ENCODE measurements at places on chromosomes 2 and 18.

GRCh38 chr2:108806371-108807113 lies 20.0 kb downstream of the CCDC138 start:
- no peak for DNase-seq

DNA sequence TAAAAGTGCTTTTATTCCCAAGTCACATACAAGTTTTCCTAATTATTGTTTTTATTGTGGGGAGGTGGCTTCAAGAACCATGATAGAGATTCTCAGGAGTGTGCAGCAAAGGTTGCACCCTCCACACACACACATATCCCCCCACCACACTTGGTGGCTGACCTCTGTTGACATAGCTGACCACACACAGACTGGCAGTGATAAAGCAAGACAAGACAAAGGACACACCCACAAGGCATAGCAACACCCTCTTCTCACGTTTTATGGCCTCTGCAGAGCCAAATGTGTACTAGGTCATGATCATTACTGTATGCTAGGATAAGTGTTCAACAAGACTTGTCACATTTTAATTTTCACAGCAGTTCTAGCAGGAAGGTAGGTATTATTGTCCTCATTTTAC lies 143.0 kb upstream of the EPC2 start:
- DNase-seq, result no peak

DNA sequence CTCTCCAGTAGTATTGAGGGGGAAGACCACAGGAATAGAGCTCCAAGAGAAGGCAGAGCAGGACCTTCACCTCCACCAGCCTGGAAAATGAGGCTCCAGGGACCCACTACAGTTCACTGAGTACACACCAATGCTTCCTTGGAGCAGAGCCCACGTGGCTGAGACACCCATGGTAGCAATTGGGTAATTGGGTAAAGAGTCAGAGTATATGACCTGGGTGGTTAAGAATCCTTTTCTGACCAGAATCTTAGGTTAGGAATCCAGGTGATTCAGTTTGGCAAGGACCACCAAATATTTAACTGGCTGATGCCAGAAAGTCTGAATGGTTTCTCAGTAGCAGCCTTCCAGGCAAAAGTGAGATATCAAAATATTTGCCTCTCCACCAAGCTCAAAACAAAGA lies 107.7 kb downstream of the MDH1 start:
- DNase-seq, result no peak

GRCh38 chr2:111930409-111930808 lies 32.0 kb downstream of the MERTK start:
- DNase-seq, result no peak

GRCh38 chr2:9964334-9964980 lies 13.0 kb downstream of the GRHL1 start:
- no peak for DNase-seq

DNA sequence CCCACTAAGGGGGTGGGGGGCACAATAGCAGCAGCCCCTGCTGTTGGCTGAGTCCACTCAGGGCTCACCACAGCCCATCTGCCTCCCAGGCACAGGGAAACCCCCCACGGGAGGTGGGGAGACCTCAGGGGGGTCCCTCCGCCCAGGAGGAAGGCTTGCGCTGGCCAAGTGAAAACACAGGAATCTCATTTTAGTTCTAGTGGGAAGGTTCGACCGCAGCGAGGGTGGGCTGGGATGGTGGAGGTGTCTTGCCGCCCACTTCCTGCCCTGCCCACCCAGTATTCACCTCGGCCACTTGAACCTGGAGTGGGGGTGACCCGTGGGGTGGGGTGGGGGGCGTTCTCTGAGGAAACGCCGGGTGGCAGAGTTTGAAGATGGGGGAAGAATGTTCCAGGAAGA lies 6.9 kb upstream of the BOK start:
- no peak for DNase-seq

- DNase-seq, result peak; percentile 76
These were observed 8.0 kb downstream of the GNLY start for GRCh38 chr2:85702172-85702571.

GRCh38 chr18:56627991-56628390 lies 10.4 kb downstream of the TXNL1 start:
- DNase-seq, result no peak

DNA sequence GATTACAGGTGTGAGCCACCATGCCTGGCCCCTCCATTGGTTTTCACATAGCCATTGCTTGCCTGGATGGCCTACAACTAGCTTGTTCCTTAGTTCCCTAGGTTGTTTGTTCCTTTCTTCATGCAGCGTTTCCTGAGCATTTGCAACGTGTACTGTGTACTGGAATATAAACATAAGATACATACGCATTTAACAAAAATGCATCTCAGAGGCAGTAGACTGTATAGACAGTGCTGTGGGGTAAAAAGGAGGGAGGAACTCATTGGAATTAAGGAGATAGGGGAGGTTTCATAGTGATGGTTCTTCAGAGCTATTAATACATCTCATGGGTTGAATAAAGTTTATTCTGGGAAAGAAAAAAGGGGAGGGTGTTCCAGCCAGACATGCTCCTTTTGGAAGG lies 260.5 kb upstream of the RASGRP3 start:
- no peak for DNase-seq

- DNase-seq, result no peak
These were observed 12.0 kb downstream of the WDFY1 start for GRCh38 chr2:223932816-223933800.

DNA sequence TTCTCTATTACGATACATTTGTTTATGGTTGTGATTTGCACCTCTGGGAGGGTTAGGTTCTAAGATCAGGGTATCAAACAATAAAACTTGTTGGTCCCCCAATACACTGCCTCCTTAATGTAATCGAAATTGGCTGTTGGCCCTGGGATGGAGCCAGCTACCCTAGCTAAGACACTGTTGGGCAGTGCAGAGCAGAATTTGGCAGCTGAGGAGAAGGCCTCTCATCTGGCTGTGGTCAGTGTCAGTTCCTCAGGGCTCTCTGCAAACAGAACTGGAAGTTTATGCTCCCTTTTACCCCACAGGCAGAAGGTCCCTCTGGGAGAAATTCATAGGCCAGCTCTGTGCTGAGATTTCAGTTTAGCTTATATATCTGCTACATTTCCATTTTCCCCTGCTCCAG lies 8.6 kb upstream of the HAAO start:
- DNase-seq, result no peak

DNA sequence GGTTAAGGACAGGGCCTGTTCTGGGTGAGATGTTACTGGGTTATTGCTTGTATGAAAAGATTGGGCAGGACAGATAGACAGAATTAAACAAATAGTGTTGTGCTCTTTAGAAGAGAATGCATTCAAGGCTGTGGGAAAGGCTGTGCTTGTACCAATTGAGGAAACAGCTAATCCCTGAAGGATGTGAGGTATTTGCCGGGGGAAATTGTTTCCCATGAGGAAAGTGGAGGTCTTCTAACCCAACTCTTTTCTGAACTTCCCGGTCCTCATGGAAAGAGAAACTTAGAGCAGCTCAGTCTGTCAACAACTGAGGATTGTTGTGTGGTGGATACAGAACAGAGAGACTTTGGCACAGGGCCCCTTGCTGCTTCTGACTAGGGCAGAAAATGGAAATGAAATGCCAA lies 9.5 kb downstream of the SLC1A4 start:
- no peak for DNase-seq

DNA sequence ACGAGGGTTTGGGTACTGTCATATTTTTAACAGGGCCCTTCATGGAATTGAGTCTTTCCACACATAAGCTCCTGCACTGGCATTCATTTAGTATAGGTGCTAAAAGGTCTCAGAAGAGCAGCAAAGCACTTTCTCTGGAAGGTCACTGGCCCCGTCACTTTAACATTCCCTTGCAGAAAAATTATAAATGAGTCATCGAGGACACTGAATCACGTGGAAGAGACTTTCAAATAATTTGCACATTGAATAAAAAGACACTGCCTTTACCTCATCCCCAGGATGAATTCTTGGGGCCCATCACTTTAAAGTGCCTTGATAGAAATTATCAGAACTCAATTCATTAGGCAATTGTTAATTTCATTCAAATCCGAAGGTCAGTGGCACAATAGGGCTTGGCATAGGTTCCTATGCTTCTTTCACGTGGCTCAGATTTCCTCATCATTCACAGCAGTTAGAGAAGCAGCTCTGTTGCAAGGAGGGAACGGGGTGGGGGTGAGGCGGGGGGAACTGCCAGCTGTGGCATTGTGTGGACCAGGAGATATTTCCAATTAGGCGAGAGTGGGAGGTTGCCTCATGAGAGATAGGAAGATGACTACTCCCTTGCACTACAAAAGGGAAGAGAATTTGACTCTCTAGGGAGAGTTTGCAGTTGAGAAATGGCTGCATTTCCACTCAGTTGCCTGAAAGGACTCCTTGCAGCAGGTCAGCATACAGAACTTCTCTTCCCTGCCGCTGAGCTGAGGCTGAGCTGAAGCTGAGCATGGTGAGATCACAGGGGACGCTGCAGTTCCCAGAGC lies 86.3 kb upstream of the NPAS2 start:
- DNase-seq, result peak; percentile 88

DNA sequence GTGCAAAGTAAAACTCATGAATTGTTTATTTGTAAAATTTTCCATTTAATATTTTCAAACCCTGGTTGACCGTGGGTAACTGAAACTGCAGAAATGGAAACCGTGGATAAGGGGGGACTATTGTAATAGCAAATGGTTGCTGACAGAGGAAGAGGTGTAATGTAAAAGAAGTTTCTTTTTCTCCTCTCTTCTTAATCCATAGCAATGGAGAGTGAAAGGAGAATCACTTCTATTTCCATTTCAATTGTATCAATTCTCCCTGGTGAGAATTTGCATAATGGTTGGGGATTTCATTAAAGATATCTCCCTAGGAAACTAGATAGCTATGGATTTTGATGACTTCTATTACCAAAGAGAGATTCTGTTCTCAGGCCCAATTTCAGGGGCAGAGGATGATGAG lies 24.8 kb downstream of the TACR1 start:
- DNase-seq, result no peak

- peak; percentile 82 for DNase-seq
These were observed 742.6 kb upstream of the HS6ST1 start for GRCh38 chr2:129061069-129061768.

DNA sequence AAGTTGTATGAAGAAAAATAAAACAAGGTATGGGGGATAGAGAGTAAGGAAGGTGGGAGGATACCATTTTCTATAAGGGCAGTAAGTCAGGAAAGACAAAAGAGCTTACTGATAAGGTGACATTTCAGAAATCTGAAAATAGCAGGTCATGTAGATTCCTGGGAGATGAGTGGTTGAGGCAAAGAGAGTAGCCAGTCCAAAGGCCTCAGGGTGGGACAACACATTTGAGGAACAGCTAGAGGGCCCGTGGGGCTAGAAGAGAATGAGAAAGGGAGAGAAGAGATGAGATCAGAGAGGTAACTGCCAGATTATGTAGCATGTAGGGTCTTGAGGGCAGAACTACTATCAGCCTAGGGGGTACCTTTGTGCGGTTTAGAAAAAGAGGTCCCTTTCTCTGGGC lies 2.9 kb downstream of the CLHC1 start:
- DNase-seq, result no peak

GRCh38 chr2:70656421-70657010 lies 102.9 kb upstream of the TGFA start:
- DNase-seq, result no peak

DNA sequence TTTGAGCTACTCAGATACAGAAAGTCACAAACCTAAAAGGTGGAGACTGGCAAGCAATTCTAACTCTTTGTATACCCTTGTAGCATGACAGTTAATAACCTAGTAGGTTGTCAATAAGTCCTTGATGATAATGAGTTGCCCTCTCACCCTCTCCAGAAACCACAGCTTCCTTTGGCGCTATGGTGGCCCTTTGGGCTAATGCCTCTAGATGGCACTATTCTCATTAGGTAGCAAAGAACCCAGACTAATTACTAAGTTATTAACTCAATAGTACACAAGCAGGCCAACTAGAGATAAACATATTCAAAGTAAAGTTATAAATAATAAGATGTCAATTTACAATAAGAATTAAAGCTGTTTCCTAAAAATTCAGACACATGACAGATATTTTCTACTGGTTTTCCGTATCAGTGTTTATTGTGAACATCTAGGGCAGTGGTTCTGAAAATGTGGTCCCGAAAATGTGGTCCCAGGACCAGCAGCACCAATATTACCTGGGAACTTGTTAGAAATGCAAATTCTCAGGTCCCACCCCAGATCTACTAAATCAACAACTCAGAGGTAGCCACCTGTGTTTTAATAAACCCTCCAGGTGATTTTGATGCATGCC lies 41.1 kb downstream of the LDAH start:
- peak; percentile 57 for DNase-seq

DNA sequence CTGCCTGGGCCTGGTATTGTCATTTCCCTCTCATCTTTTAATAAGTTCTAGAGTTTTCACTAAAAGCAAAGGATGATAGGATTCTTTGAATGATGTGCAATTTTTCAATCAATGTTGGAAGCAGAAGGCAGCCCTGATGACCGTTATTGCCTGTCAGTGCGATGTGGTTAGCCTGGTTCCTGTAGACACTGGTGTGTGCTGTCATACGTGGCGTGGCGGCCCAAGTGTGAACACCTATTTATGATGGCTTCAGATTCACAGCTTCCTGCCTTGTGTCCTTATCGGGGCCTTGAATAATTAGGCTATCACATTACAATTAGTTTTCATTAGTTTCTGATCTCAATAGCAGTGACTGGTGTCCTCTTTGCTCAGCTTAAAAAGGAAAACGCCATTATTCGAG lies 218.5 kb downstream of the TPGS2 start:
- no peak for DNase-seq

- DNase-seq, result no peak
These were observed 35.5 kb upstream of the PTH2R start for GRCh38 chr2:208370881-208371633.

DNA sequence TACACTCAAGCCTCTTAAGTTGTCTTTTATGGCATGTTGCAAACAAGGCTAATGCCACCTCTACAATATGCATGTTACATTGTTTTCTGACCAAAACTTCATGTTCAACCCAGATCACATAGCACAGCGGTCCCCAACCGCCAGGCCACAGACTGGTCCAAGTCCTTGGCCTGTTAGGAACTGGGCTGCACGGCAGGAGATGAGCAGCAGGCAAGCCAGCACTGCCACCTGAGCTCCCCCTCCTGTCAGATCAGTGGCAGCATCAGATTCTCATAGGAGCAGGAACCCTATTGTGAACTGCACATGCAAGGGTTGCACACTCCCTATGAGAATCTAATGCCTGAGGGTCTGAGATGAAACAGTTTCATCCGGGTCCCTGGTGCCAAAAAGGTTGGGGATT lies 324.8 kb upstream of the CHAC2 start:
- DNase-seq, result peak; percentile 18

DNA sequence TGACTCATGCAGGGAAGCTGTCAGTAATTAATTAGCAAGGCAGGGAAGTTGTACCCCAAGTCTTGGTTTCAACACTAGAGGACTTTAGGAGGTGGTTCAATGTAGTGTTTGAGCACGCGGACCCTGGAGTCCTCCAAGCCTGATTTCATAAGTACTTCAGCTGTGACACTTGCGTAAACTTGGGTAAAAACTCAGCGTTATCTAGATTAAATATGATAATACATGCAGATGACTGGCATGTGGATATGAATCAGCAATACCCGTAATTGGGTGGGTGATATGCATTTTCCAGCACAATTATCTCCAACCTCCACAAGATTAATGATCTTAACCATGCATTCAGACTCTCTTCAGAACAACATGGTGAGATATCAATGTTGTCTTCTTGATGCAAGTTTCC lies 5.2 kb downstream of the UGT1A7 start:
- DNase-seq, result no peak

- DNase-seq, result no peak
These were observed 175.6 kb downstream of the FMNL2 start for GRCh38 chr2:152510621-152511020.
